ENCODE measurements at places on chromosomes 5 and 9.

GRCh38 chr9:92952906-92953610 lies 5.7 kb downstream of the FGD3 start:
- DNase-seq = no peak

GRCh38 chr5:103624035-103624480 lies 61.5 kb upstream of the NUDT12 start:
- no peak for DNase-seq

DNA sequence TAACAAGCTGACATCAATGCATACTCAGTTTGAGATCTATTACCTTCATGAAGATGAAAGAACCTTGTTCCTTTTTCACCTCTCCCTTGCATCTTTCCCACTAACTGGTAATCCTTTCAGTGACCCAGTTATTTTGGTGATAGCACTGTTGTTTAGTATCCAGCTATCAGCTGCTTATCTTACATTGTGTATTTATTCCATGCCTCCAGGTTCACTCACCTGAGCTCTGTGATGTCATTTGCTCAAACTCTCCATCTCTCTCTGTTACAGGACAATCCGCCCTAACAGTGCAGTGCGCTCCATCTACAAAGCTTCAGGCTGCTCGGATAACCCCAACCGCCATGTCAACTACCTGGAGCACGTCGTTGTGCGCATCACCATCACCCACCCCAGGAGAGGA lies 235.5 kb downstream of the RFK start:
- no peak for DNase-seq

- no peak for DNase-seq
Measured at GRCh38 chr5:117201001-117201400, 626.4 kb upstream of the SEMA6A start.

DNA sequence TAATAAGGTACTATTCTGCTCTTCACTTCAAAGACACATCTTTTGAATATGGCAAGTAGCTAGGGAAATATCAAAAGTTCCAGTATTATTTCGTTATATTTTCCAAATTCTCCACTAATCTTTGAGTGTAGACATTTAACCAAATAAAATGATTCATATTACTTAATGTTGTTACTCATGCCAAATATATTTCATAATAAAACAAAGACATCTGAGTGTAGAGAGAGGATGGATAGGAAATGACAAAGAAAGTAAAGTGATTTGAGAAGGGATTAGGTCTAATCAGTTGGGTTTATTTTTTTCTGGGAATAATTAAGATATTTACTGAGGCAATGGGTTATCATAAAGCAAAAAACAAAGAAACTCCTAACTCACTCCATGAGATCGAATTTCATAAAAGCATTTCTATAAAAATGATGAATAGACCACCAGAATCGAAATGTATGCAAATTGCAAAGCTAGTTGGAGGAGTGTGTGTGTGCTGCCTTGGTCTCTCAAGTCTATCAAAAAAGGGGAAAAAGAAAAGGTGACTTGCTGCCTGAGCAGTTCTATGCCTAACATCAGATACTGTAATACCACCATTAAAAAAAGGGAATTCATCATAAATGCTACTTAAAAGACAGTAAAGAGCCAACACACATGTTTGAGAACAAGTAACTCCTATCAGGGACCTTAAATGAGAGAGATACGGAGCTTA lies 255.5 kb downstream of the PDE4D start:
- DNase-seq = no peak

GRCh38 chr9:68711281-68711680 lies 6.2 kb downstream of the PIP5K1B start:
- DNase-seq = no peak

DNA sequence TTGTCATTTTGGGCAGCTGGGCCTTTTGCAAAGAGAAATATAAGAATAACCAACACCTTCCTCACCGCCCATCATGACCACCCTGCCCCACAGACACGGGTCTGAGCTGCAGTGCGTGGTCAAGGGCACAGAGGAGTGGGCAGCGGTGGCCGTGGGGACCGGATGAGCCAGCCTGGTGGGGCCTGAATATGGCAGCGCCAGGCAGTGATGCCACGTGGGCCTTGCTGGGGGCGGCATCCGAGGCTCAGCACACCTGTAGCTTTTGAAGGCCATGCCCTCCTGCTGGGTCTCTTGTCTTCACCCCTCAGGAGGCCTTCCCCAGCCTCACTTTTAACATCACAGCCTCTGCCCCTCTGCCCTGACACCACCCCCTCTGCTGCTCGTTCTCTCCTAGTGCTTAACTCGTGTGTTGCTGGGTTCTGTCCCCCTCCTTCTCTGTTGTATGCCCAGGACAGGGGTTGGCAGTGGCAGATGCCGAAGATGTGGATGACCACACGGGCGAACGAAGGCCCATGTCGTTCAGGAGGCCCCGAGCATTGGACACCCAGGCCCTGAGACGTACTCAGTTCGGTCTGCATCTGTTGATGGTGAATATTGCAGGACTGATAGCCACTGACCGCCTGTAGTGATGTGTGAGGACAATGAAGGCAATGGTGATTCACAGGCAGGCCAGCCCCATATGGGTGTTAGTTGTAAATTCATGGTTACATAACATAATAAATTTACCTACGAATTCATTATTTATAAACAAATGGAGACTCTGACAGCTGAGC lies 46.0 kb downstream of the AHRR start:
- DNase-seq = no peak

- no peak for DNase-seq
Measured at GRCh38 chr5:128305341-128305740, 221.8 kb downstream of the SLC12A2 start.

GRCh38 chr5:176513788-176514187 lies 23.4 kb downstream of the RNF44 start:
- DNase-seq = no peak

DNA sequence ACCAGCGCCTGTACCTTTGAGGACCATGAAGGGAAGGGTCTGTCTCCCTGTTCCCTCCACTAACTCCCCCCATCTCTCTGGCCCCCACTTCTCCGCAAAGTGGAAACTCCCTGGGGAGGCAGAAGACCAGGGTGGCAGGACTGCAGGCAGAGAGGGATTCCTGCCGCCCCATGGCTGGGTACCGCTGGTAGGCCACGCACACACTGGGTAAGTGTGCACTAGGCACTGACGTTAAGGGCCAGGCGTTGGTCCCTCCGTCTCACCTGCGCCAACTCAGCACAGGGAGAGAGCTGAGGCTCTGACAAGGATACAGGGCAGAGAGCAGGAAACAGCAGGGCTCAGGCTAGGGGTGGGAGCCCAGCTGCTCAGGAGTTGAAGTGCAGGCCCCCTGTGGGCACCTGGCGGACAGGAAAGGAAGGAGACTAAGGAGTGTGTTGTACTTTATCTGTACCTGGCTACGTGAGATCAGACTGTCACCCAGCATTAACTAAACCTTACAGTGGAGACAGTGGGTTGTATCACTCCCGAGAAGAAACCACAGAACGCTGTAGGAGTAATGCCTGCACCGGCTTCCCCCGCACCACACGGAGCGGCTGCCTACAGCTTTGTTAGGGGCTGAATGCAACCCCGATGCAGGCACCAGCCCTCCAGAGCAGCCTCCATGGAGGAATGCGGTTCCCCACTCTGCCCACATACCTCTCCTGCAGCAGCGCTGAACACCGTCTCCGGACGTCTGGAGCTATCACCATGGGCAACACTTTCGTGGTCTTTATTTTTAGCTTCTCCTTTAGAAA lies 34.2 kb upstream of the CLPTM1L start:
- DNase-seq = no peak

GRCh38 chr5:77086689-77087483 lies at the start of gene ZBED3:
Gene ZBED3 (minus strand): TSS chr5:77087285. CDS start chr5:77077878, 9,407 bp downstream.
- DNase-seq = peak; percentile 47

GRCh38 chr5:176822793-176823481 lies 12.6 kb downstream of the UNC5A start:
- no peak for DNase-seq

- DNase-seq = no peak
Measured at GRCh38 chr9:133202688-133203453, 6.2 kb downstream of the OBP2B start.

DNA sequence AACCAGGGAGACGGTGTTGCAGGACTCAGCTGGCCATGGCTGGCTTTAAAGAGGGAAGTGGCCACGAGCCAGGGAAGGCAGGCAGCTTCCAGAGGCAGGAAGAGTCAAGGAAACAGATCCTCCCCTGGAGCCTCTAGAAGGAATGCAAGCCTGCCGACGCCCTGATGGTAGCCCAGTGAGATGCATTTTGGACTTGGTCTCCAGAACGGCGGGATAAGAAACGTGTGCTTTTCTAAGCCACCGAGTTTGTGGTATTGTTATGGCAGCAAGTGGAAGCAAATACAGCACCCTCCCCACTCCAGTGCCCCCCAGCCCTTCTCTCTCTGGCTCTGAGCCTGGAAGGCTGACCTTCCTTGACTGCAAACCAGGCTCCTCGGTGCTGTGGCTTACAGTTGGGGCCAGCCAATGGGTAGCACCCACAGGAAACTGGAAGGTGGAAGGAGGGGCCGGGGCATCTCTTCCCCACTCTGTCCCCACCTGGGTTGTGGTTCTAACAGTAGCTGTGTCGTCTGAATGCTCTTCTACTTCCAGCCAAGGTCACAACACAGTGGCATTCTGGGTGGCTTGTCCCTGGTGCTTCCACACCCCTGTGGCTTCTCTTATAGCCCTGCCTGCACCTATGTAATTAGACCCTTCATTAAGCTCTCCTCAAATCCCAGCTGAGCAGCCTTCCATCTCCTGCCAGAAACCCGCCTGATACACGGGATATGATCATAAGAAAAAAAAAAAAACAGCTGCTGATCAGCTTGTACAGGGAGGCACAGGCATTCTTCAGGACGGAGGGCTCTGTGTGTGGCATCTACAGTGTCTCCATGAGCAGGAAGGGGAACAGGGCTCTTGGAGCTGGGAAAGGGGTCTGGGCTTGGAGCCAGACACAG lies 29.9 kb upstream of the UNC5A start:
- no peak for DNase-seq

DNA sequence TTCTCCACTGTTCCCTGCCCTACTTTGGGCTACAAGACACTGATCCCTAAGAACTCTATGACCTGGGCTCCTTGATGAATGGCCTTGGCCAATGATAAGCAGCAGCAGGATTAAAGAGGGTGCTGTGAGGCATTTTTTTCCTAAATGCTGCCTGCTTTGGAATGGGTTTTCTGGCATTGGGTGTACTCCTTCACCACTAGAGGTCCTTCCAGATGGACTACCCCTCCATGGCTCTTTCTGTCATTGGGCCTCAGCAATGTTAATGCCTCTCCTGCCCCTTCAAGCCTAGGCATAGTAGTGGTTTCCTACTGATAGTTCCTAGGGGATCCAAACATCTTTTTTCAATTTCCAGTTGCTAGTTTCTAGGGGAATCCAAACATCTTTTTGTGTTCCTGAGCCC lies 319.3 kb upstream of the RPS23 start:
- DNase-seq = no peak

DNA sequence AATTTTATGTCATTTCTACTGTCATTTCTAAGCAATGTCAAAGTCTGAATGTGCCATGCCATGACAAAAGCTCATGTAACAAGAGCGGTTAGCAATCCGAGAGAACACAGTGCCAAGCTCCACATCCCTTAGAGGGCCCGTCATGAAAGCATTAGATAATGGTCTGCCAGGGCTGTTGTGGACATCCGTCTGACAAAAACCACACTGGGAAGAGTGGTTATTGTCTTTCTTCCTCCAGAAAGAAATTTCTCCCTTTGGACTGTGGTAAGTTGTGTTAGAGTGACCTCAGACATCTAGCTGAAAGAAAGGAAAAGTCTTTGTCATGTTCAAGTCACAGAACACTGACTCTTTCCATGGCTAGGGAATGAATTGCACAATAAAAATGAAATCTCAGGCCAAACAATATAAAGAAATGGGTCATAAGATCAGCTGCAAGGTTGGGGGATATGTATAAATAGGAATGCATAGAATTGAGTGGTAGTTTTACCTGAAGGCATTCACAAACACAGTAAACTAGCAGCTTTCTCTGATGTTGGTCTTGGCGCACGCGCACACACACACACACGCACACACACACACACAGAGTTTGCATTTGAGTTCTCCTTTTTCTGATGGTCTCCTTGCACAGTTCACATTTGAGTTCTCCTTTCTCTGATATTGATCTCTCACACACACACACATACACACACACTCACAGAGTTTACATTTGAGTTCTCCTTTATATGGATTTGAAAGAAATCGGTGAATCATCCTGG lies 5.3 kb downstream of the SLC1A3 start:
- no peak for DNase-seq

GRCh38 chr9:31807574-31808256 lies 576.7 kb upstream of the ACO1 start:
- no peak for DNase-seq

GRCh38 chr9:29514336-29514735 lies 1941.1 kb upstream of the C9orf72 start:
- DNase-seq = no peak

DNA sequence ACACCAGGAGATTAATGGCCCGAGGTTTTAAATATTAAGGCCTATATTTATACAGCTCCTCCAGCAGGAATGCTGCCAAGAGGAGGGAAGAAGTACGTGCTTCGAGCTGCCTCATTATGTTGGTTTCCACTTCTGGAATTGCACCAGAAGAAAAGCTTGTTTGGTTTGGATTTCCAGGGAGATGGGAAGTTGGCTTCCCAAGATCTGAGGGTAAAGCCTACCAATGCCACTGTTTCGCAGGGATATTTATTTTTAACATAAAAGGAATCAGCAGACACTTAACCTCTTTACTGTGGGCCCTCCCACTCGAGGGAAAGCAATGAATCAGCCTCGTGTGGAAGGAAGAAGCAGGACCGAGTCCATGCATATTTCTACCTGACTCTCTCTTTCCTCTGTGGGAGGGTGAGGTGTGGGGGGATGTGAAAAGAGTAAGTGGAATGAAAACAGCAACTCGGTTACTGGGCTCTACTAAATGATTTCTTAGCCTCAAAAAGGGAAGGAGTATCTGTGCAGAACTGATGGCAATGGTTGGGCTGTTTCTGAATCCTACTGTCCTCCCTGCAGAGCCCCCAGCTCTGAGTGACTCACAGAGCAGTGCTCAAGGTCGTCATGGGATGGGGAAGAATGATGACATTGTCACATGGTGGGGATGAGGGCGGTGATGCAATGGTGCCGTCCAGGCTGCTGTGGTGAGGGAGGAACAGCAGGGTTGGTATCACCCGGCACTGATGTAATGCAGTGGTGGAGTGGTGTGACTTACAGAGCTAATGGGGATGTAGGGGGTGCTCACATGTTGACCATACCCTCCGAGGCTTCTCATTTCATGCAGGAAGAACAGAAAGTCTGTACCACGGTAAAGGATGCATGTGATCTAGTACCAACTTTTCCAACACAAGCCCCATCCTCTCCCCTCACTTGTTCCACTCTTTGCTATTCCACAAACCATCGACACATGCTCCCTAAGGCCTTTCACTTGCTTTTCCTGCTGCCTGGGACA lies 215.0 kb upstream of the PANK3 start:
- DNase-seq = peak; percentile 50
